ENCODE measurements at places on chromosomes 1 and 21.

GRCh38 chr21:31928656-31929055 is 55.8 kb downstream of the HUNK start:
- DNase-seq = no peak

GRCh38 chr21:21631961-21632360 is 633.8 kb downstream of the NCAM2 start:
- DNase-seq = peak; percentile 30

- no peak for DNase-seq
Measured at GRCh38 chr1:212683357-212683722, 16.3 kb downstream of the BATF3 start.

- no peak for DNase-seq
Measured at GRCh38 chr1:12173631-12174121, 6.9 kb downstream of the TNFRSF1B start.

GRCh38 chr1:181159451-181160140 is 71.1 kb downstream of the IER5 start:
- peak; percentile 75 for DNase-seq

DNA sequence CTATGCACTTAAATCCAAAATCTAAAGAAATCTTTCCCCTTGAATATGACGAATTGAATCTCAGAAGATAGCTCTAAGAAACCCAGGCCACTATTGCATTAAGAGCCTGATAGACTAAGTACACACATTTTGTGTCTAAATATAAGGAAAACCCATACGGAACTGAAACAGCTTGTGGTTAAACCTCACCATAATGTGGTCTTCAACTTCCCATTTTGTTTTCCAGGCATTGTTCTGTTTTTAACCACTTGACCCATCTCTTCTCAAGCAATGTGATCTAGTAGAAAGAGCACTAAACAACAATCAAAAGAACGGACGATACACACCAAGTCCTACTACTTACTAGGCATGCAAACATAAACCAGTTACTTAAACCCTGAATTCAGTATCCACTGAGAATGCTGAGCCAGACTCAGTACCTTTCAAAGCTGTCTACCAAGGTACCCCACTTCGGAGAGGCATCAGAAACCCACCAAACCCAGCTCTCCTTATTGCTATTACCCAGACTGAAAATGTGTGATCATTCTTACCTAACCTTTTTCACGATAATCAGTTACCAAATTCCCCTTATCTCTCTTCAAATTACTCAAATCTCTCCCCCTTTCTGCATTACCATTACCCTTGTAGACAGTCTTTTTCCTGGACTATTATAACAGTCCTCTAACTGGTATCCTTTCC is 12.8 kb downstream of the OTUD7B start:
- DNase-seq = no peak

DNA sequence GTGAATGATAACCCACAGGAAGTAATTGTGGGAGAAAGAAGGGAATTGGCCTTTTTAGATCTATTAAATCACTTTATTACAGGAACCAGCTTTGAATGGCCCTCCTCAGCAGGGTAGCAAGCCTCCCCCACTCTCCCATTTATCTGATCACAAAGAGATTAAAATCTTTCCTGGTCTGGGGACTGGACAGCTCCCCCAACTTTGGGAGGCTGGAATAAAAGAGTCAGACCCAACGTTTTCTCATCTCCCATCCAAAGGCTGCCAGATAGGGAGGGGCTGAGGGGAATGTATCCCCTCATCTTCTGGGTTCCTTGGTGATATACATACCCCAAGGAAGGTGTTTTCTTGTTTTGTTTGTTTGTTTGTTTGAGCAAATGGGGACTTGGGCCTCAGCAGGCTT is 2.4 kb downstream of the LIN28A start:
- no peak for DNase-seq

DNA sequence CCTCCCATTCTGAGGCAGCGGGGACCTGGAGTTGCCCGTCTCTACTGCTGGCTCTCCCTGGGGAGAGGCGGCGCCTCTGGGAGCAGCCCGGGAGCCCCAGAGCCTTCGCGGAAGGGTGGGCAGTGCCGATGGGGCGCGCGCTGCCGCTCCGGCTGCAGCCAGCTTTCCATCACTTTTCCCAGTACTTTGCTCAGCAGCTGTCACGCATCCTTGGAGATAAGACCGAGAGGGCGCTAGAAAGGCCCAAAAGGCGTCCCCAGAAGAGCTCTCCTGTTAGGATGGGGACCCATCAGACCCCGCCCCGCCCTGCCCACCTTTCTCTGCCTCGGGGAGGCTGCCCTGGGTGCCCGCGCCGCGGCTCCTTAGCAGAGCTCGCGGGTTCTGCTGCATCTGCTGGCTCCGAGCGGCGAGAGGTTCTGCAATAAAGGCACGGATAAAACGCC is 534 bp downstream of the KCNH1 start:
- DNase-seq = no peak

- no peak for DNase-seq
Measured at GRCh38 chr1:161069731-161070270, at the start of gene ARHGAP30. TSS of gene ARHGAP30 (minus strand) at chr1:161069891. CDS start at chr1:161069624, 267 bp downstream.

- no peak for DNase-seq
Measured at GRCh38 chr1:180854001-180854400, 58.7 kb upstream of the KIAA1614 start.

GRCh38 chr1:57464756-57465155 is 40.9 kb upstream of the DAB1 start:
- no peak for DNase-seq

DNA sequence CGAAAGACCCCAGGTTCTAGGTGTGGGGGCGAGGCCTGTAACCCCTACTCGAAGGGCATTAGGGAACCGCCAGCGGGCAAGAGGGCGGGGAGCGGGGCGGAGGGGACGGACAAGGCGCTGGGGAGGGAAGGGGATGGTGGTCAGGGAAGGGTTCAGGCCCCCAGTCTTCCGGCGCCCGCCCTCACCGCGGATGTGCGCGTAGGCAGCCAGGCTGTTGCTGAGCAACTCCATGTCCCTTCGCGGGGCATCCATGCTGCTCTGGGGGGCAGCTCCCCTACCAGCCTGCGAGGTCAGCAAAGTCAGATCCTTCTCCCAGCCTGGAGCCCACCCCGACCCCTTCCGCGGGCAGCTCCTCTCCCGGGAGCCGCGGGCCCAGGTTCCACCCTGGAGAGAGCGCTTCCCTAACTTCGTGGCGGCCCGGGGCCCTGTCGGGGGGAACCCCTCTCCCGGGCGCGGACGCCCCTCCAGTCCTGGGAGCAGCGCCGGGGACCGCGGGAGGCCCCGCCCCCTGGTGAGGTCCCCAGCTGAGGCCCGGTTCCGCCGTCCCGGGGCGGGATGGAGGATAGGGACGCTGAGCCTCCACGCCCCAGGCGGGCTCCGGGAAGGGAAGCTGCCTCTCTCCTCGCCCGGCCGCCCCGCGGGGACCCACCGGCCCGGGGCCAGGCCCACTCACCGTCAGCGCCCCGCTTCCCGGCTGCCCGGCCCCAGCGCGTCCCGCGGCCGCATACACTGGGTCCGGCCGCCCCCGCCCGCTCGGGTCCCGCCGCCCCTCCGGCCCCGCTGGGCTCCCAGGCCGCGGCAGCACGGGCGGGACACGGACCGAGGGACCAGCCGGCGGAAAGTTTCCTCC is 434 bp downstream of the EVA1B start:
- peak; percentile 30 for DNase-seq

GRCh38 chr21:38993561-38993960 is 187.8 kb downstream of the ETS2 start:
- peak; percentile 85 for DNase-seq

DNA sequence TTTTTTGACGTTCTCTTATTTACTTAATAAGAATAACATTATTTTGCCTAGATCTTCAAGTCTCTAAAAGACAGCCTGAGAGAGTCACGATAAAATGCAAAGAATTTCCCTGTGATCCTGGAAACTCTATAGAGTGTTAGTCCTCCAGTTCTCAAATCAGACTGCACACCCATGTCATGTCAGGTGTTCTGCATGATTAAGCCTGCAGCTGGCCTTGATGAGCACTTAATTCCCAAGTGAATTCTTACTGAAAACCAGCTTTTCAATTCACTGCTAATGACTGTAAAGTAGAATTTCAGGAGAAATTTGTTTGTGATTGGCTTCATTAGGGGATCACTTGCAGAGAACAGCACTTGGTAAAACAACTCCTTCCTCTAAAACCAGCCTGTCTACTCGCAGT is 41.9 kb downstream of the CHML start:
- no peak for DNase-seq

DNA sequence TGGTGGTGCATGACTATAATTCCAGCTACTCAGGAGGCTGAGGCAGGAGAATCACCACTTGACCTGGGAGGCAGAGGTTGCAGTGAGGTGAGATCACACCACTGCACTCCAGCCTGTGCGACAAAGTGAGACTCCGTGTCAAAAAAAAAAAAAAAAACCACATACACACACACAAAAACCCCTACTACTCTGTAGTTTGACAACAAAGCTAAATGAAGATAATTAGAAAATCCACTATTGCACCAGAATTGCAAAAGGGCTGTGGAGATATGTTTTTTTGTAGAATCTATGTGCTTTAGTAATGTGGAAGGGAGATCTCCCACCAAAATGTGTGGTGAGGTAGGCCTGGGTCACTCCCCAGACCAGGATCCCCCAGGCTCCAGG is 32.2 kb upstream of the KHDRBS1 start:
- DNase-seq = no peak

DNA sequence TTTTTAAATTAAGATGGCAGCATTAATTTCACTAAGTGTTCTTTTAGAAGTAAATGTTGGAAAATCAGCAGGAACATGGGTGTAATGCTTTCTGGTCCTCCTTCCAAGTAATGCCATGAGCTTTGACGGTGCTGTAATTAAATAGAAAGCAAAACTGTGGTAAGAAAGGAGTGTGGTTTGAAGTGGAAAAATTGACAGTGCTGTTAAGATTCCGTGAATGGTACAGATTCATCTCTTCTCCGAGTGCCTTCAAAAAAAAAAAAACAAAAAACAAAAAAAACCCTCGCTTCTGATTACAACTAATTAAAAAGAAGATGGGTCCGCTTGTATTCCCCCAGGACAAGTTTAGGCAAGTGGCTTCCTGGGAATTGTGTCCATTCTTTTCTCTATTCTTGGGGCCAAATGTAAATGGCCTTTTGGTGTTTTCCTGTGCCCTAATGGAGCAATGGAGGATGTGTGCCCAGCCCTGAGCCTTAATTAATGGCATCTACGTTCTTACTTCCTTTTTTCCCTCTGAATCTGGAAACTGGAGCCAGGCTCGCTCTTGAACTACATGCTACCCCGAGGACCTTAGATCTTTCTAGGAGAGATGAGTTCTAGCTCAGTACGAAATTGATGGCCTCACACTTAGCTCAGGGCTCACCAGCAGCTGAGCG is 5.1 kb downstream of the LMO4 start:
- peak; percentile 40 for DNase-seq

DNA sequence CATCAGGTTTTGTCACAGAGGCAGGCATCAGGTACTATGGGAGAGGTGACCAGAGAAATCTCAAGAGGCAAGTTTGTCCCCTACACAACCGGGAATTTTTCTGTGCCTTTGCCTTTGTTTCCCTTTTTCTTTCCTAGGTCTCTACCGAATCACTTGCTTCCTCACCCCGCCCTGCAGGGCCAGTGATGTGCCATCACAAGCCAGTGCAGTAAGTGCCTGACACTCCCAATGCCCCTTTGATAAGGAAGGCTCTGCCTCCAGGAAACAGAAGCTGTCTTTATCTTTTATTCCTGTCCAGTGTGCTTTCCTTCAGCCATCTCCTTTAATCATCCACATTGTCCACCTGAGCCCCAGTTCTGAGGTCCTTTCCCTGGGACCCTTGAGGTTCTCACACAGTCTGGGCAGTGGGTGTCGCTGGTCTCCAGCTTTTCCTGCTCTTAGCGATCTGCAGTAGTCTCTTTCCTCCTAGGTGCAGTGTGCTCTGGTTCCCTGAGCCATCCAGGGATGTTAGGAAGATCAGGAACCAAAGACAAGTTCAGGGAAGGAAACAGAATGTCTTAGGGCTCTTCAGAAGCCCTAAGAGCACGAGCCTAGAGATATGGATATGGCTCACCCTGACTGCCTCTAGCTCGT is 36.6 kb downstream of the GJA5 start:
- no peak for DNase-seq

DNA sequence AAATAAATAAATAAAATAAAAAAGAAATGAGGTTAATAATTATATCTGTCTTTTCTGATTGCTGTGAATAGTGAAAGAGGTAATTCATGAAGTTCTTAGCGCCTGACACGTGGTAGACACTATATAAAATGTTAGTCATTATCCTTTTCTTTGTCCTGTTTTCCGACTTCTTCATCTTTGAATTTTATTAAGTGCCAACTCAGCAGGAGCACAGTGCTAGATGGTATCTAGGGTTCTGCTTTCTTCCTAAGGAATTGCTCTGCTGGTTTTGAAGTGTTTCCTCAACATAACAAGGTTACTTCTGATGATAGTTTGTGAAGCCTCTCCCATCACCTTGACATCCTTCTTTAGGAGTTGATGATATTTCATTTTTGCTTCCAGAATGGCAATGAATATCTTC is 227.0 kb downstream of the DNM3 start:
- no peak for DNase-seq

- no peak for DNase-seq
Measured at GRCh38 chr1:179007233-179007632, 18.5 kb upstream of the FAM20B start.

DNA sequence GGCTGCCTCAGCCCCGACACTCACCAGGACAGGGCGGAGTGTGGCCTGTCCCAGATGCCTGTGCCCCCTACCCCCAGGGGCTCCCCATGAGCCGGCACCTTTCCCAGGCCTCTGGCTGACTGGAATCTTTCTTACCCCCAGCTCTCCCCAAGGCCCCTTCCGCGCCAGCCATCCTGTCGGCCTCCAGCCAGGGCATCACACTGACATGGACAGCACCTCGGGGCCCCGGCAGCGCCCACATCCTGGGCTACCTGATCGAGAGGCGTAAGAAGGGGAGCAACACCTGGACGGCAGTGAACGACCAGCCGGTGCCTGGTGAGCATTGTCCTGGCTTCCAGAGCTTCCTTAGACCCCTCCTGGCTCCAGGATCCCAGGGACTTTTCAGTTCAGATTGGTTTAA is 26.5 kb downstream of the IGFN1 start:
- DNase-seq = no peak

GRCh38 chr1:207883660-207884250 is 27.2 kb downstream of the CD34 start:
- DNase-seq = no peak

GRCh38 chr1:187892683-187893039 is 1063.9 kb downstream of the PLA2G4A start:
- DNase-seq = no peak

DNA sequence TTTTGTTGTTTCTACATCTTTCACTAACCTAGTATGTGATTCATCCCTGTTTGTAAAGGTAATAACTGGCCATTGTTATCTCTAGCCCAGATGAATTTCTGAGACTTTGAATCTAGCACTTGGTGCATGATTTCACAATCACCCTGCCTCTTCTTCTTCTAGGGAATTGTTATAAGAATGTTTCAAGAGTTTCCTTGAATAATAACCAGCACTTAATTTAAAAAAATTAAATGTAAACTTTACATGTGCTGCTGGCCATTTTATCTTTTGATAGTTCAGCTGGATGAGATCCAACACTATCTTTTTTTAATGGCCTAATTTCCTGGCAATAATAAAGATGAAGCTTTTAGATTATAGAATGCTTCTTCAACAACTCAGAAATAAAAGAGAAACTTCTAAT is 31.8 kb downstream of the UBE2U start:
- no peak for DNase-seq

- no peak for DNase-seq
Measured at GRCh38 chr1:6581561-6582305, 1.9 kb downstream of the ZBTB48 start.
